Hair follicle dermal papilla cell (primary cell): ENCODE measurements at places on chromosomes 7 and 10. TPM values are rescaled to one million over a fixed set of nuclear protein-coding genes. Genes with fewer than 3 reads are reported as not detected.

SRGN gene
- total RNA-seq: 132 and 137 TPM in 2 replicates

ZMYND11 gene
- total RNA-seq: 54.8 and 57.6 TPM in 2 replicates

GNB2 gene
- total RNA-seq: 108 and 144 TPM in 2 replicates

GNAT3 gene
- not detected in 2 replicates for total RNA-seq

CPA4 gene
- total RNA-seq: 6.8 and 7.0 TPM in 2 replicates
